ENCODE measurements at places on chromosomes 16 and 17. TPM values are rescaled to one million over a fixed set of nuclear protein-coding genes. Genes with fewer than 3 reads are reported as not detected.

The RCVRN gene
- total RNA-seq: not detected

DNA sequence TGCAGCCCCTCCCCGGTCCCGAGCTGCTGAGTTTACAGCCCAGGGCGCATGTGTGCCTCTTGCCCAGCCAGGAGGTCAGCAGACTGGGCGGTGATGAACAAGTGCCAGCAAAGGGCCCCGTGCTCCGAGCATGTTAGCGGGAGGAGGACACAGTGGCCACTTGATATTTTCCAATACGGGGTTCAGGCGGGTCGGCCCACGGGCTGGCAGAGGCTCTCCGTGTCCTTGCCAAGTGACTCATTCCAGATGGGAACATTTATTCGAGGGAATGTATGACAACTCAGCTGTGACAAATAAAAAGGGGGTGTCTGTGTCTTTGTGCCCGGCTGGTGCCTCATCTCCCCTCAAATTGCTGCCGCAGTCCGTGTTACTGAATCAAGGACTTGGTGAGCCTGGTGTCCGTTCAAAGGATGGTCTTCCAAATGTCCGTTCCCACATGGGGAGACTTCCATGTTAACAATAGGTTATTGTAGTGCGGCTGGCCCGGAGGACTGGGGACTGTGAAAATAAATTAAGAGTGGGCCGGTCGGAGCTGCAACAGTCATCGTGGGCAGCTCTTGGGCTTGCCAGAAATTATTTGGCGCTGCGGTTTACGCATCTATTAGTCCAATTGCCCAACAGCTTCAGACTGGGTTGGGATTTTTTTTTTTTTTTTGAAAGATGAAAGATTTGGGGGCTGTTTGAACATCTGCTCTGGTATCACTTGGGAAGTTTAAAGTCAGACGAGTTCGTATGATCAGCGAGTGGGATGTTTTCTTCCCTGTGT is 174.0 kb upstream of the CIBAR2 start:
- peak; percentile 76 for DNase-seq

GRCh38 chr16:89319886-89320781 is 102.6 kb downstream of the ZNF778 start:
- peak; percentile 85 for DNase-seq

GRCh38 chr16:169014-169413 is 3.2 kb downstream of the HBM start:
- no peak for DNase-seq

GRCh38 chr17:77690271-77691161 is 268.0 kb upstream of the TNRC6C start:
- DNase-seq: no peak
